ENCODE measurements at places on chromosomes 7 and 10.

DNA sequence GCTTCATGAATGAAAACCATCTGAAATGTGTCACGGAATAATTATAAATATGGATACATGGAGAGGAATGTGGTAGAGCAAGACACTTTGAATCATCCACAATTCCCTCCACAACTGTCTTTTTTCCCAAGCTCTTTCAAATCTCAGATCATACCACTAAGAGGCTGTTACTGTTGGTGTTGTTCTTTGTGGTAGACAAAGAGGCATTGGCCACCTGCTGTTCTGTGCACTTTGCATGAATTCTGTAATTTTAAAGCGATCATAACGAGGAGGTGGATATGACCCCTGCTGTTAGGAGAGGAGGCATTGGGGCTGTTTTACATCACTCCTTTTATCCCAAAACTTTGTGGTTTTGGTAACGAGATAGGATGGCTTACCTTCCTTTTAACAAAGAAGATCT is 141.2 kb upstream of the KLF6 start:
- no peak for DNase-seq

DNA sequence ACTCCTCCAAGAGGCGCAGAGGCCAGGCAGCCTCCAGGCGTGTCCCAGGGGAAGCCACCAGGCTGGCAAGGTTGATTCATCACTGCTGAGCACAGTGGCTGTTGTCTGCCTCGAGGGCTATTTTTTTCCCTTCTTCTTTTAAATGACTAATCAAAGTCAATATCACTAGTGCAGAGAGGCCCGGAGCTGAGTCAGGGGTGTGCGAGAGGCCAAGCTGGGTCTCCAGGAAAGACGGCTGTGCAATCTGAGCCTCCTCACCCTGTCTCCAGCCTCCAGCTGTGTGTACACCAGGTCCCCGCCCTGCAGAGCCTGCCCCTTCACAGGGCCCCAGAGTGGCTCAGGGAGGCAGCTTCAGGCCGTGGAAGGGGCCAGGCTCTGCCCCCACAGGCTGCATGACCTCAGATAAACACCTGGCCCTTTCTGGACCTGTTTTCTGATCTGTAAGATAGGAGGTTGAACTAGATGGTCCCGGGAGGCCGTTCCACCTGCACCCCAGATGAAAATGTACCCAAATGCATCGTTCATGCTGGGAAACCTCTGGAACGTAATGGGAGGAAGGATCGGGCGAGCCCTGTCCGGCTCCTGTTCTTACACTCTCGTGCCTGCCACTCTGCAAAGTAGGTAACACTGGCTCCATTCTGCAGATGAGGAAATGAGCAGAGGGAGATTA is 3.7 kb downstream of the STX1A start:
- DNase-seq = no peak

DNA sequence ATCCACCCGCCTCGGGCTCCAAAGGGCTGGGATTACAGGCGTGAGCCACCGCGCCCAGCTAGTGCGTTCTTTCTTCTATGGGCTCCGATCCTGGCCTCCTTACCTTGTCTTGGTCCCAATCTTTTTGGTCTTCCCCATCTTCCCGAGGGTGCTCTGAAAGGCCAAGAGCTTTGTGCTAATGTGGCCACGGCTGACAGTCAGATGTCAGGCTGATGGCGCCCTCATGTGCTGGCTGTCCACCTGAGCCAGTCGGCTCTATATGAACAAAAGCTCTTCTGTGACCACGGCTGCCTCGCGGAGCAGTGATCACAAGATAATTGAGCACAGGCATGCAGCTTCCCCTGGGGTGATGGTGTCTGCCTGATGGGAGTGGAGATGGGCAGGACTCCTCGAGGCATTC is 11.0 kb upstream of the AHCYL2 start:
- no peak for DNase-seq

- DNase-seq = no peak
These were observed 91.3 kb upstream of the TMEM106B start for GRCh38 chr7:12119620-12120303.

DNA sequence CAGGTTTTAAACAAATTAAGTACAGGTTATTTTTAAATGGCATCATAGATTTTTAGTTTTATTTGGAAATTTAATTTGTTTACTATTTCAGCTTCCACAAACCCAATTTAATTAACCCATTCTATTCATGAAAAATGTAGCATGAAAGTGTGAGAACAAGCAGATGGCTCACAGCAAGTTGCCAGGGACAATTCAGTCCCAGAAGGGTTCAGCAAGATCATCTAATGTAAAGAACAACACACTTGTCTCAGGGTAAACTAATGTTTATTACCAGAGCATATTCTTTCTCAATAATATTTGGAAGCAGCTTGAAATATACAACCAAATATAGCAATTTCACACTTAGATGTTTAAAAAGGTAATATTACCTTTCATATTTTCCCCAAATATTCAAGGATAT is 166.9 kb upstream of the SLC13A1 start:
- DNase-seq = no peak

- no peak for DNase-seq
These were observed 14.5 kb downstream of the NUDT5 start for GRCh38 chr10:12181065-12181775.

DNA sequence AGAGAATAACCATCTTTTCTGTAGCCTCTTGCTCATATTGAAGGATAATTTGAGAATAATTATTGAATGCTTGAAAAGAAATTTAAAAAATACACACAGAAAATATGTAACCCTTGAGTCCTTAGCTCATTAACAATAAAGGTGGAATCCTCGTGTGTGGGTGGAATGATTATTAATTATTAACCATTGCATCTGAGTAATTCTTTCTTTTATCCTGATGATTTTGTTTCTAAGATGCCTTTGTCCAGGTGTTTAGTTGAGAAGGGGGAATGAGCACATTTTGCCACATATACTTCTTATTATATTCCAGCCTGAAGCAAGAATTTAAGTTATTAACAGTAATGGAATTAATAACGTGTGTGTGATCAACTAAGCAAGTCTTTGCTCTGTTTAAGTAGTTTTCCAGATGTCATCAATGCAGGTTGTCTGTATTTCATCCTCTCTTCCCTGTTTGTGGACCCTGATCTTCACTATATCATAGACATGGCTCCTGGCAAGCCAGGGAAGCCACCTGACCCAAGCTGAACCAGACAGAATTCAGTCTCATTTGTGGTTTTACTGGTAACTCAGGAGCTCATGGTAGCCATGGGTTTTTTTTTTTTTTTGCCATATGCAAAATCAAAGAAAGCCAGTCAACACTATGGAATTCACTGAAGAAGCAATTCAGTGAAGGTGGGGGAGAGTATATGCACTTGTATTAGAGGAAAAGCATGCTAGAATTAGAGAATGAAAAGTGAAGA is 144.3 kb downstream of the KIF20B start:
- no peak for DNase-seq

- no peak for DNase-seq
These were observed 741.4 kb upstream of the POT1 start for GRCh38 chr7:125670926-125671572.

DNA sequence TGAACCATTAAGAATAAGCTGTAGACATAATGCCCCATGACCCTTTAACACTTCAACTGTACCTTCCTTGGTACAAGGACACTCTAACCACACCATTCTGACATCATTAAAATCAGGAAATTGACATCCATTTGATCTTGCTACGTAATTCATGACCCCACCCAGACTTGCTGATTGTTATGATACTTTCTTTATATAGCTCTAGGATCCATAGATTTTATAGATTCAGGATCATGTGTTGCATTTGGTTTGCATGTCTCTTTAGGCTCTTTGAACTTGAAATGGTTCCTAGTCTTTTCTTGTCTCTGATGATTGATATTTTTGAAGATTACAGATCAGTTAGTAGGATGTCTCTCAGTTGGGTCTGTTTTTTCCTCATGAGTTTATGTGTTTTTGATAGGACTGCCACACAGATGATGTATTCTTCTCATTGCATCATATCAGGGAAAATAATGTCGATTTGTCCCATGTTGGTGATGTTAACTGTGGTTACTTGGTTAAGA is 13.5 kb downstream of the CCM2 start:
- DNase-seq = no peak

GRCh38 chr7:25028370-25029021 is 48.5 kb upstream of the OSBPL3 start:
- no peak for DNase-seq

GRCh38 chr10:99733366-99733765 is 1.3 kb downstream of the CUTC start:
- DNase-seq = no peak

DNA sequence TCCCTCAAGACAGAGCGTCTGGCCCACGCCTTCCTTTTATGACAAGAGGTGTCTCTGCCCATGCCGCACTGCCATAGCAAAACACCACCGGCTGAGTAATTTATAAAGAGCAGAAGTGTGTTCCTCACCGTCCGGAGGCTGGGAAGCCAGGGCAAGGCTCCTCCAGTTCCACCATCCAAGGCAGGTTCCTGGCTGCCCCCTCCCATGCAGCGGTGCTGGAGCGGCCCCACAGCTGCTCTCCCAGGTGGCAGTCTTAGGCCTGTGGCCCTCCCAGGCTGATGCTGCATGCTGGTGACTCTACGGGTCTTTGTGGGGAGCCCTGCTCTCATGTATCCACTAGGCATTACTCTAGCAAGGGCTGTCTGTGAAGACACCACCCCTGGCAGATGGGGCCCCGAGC is 113.1 kb downstream of the TCERG1L start:
- DNase-seq = no peak

DNA sequence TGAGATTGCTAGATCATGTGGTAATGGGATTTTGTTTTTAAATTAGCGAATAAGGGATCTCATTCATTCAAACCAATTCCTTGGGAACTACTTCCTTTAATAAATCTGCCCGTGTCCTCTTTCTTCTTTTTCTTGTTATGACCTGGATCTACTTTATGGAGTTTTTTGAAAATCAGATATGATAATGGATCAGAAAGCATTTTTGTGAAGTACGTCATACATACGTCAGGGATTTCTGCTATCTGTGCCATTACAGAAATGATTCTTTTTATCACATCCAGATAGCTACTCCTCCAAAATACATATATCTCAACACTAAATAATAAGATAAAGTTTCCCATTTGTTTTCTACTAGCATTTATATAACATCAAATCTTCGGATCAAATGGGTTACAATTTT is 40.2 kb upstream of the STK17A start:
- no peak for DNase-seq

GRCh38 chr7:44348851-44349781 is 23.7 kb upstream of the CAMK2B start:
- no peak for DNase-seq

GRCh38 chr10:107206833-107207232 is 42.3 kb upstream of the SORCS1 start:
- DNase-seq = no peak

- DNase-seq = no peak
These were observed 1.9 kb downstream of the CLRN3 start for GRCh38 chr10:127890832-127891334.

DNA sequence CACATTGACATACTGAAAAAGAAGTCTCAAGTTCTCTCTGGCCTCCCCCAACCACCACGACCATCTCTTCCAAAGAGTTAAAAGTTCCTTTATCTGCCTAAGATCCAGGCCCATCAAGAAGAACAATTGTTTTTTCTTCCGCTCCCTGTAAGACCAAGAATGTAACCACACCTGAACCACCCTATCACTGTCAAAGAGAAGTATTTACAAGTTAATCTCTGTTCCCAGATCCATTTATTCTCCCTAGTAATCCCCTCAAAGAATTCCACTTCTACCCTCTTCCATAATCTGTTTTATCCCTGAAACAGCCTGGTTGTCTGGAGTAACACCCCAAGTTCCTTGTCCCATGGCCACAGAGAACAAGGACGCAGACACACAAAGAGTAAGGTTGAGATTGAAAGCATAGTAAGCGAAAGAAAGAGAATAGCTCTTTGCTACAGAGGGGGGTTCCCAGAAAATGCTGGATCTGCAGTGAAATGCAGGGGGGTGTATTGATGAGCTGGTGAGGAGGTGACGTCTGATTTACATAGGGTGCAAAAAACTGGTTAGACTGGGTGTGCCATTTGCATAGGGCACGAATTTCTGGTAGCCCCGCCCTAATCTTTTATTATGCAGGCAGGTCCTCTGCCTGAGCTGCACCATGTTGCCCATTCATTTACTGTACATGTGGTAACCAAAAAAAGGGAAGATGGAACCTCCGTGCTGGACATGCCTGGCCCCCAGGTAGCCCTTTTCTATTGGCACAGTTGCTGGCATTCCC is 122.0 kb downstream of the SKIDA1 start:
- no peak for DNase-seq

DNA sequence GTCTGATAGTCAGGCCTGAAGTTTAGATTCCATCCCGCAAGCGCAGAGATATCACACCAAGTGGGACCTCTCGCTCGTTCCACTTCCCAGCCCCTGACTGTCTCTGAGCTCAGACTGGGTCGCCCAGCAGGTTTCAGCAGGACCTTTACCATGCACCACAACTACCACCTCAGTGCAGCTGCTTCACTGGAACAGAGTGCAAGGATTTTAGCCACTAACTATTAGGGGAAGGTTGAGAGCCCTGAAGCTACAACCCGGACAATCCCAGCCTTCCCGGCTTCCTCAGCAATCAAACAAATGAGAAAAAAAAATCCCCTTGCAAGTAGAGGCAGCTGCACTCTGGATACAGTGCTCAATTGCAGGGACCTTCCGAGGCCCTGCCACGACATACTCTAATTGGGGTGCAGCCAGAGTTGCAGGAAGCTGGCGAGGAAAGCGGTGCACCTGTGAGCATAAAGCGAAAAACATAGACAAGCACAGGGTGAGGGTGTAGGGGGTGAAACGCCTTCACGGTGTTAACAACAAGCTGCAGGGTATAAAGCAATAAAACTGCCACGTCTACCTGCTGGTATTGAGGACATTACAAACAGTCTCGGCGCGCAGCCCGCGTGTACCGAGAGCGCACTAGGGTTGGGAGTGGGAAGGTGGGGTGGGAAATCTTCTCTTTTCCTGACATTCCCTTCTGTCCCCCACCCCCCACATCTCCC is 2.6 kb upstream of the DLX6 start:
- DNase-seq = no peak

DNA sequence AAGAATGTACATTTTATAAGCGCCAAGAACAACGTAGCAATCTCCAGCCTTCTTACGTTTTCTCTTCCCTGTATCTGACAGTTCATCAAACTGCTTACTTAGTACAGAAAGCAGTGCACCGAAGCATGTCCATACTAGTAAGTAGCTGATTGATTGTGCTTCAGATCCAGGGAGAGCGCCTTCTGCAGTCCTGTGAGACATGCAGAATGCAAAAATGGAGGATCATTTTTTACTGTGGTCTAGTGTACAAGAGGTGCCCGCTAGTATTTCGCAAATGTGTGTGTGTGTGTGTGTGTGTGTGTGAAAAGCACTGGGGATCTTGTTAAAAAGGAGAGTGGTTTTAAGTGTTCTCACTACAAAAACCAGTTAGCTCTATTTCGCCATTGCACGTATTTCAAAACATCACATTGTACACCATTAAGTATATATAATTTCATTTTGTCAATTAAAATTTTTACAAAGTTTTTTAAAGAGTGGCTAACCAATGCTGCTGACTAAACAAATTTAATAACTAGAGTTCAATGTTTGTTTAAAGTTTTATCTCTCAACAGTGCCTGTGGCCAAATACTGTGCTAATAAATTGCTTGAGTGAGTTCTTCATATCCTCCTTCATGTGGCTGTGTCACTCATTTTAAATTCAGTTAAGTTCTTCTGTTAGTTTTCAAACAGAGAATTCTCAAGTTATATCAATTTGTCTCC is 99.6 kb downstream of the ZMYND11 start:
- no peak for DNase-seq
